ENCODE measurements at places on chromosomes 6 and 20.

- DNase-seq, result no peak
Measured at GRCh38 chr6:52543262-52543661, 33.6 kb downstream of the TRAM2 start.

DNA sequence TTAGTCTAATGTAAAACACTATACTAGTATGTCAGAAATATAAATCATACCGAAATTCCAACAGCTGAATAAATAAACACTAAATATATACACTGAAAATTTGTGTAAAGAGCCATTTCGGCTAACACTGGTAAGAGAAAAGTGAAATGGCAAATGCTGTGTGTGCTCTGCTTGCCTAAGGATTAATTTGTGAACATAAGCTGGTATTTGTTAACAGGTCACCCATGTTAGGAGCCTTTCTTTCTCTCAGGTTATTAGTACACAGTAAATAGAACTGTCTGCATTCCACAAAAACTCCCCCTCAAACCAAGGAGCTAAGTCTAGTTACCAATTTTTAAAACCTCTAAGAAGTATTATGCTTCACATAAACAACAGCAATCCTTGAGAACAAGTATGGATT lies 27.0 kb downstream of the ELOVL5 start:
- DNase-seq, result no peak

GRCh38 chr20:62665826-62666735 lies 23.8 kb downstream of the SLCO4A1 start:
- DNase-seq, result no peak

- DNase-seq, result no peak
Measured at GRCh38 chr6:158086504-158087223, 81.4 kb downstream of the SERAC1 start.

DNA sequence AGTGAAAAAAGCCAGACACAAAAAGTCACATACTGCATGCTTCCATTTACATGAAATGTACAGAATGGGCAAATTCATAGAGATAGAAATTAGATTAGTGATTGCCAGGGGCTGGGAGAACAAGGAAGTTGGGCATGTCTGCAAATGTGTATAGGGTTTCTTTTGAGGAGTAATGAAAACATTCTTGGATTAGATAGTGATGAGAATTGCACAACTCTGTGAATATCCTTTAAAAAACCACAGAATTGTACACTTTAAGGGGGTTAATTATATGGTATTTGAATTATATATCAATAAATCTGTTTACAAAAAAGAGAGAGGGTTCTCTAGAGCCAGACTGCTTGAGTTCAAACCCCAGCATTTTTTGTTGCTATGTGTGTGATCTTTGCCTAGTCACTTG lies 188.1 kb downstream of the CDC5L start:
- no peak for DNase-seq

- no peak for DNase-seq
Measured at GRCh38 chr6:145454006-145454405, 281.3 kb downstream of the EPM2A start.

DNA sequence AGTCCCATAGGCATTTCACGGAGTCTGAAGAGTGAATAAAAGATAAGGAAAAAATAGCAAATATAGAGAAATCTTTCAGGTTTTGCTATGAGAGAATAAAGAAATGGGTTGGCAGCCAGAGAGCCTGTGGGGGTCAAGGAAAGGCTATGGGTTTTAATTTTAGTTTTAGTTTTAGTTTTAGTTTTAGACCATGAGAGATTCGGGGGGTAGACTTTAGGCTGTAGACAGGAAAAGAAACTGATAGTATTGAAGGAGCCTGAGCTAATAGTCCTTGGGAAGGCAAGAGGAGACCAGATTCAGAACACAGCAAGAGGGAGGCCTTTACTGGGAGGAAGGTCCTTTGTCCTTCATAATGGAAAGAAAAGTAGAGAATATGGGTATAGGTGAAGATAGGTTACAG lies 19.3 kb downstream of the DOP1A start:
- DNase-seq, result no peak

DNA sequence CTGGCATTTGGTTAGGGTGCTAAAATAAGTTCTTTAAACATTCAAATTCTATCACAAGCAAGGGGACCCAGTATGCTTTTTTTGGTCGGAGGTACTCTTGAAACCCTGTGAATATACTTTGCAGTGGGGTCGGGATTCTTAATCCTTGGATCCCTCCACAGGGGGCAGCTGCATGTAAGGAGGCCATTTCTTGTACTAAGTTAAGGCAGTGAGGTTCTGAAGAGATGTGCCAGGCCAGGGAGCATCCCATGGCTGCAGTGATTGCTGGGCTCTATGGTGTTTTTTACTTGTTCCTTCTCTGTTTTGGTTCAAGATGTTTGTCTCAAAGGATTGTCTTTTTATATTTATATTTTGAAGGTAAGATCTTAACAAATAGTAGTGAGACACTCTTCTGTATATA lies 50.4 kb downstream of the TOP1 start:
- DNase-seq, result no peak

DNA sequence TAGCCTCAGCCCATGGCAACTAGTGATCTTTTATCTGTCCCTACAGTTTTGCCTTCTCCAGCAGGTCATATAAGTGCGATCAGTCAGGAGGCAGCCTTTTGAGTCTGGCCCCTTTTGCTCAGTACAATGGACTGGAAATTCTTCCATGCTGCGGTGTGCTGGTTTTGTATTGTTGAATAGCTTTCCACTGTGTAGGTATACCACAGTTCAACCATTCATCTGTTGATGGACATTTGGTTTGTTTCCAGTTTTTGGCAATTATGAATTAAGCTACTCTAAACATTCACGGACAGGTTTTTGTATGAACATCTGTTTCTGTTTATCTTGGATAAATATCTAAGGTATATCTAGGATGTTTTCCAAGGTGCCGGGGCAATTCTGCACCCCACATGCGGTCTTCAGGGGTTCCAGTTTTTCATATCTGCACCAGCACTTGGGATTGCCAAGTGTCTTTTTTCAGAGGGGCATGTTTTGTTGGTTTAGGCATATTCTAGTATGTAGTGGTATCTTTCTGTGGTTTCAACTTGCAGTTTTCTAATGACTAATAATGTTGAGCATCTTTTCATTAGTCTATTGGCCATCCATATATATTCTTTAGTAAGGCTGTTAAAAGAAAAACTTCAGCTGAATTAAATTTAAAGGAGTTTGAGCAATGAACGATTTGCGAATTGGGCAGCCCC lies 141.0 kb downstream of the TFAP2C start:
- no peak for DNase-seq

- DNase-seq, result no peak
Measured at GRCh38 chr6:18692929-18693685, 306.0 kb downstream of the RNF144B start.
